ENCODE measurements at places on chromosomes 3 and 15. TPM values are rescaled to one million over a fixed set of nuclear protein-coding genes. Genes with fewer than 3 reads are reported as not detected.

Gene PHLDB2
- 28.0 TPM for total RNA-seq

Gene ATP8B4
- 1.1 TPM for total RNA-seq

Gene PROK2
- total RNA-seq: 1.5 TPM

Gene CHRFAM7A
- total RNA-seq: not detected

Gene SPESP1
- not detected for total RNA-seq

- H3K4me1 ChIP-seq: no peaks in the 10 kb centered on the region
- DNase-seq: no peak
- no peak overlapping the region for H3K27ac ChIP-seq
- no peak overlapping the region for H3K4me3 ChIP-seq
- no peaks in the 10 kb centered on the region for H3K36me3 ChIP-seq
- no peaks in the 10 kb centered on the region for H3K27me3 ChIP-seq
These were observed 232.2 kb upstream of the ROBO1 start for GRCh38 chr3:80000022-80000421.

DNA sequence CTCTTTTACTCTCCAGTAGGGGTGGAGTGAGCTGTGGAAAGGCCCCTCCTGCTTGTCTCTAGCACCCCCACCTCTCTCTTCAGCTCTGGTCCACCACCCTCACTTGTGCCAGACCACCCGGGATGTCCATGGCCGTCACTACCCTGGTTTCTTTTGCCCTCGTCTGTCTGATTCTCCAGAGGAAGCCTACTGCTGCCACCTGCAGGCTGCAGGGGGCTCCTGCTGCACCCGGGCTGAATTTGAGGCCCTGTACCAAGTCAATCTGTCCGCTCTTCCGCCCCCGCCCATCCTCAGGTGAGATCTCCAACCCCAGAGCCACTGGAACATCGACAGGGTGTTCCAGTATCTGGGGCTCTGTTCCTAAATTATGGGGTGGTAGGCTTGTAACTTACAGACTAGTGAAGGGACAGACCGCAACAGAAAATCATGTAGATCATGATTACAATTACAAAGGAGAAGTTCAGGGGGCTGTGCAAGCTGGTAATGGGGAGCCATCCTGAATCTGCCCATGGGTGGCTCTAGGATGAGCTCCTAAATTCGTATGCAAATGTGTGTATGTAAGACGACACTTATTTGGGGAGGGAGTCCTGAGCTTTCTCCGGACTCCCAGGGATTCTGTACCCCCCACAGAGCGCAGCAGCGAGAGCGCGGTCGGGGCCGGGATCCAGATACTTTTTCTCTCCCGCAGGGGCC is 683 bp upstream of the UNC45A start:
- peak overlapping the region; percentile 96 for H3K4me3 ChIP-seq
- H3K27ac ChIP-seq: peak overlapping the region; percentile 93
- DNase-seq: peak; percentile 74
- no peaks in the 10 kb centered on the region for H3K36me3 ChIP-seq
- H3K4me1 ChIP-seq: peaks cover 34% of the 10 kb centered on the region

DNA sequence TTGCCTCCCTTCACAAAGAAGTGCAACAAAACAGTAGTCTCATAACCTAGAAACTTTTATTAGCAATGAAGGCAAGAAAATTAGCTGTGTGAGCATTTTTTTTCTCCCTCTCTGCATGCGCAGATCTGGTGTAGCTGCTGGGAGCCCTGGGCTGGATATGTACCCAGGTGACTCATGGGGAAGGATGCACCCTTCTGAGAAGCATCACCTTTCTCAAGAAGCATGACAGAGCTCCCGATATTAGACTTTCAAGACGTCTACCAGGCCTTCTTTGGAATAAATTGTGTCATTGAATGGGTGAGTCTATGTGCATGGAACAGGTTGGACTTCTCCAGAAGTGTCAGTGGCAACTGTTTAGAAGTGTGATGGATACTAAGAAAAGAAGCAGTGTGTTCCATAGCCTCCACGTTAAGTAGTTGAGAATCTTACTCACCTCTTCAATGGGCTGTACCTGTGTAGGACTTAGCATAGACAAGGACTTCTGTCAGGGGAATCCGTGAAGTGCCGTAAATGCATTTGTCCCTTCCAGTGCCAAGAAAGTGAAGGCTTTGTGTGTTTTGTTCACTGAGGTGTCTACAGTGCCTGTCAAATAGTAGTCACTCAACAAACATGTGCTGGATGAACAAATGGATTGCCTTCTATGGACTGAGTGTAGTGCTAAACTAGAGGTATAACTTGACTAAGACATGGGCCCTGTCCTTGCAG is 47.7 kb upstream of the RASGRP1 start:
- no peaks in the 10 kb centered on the region for H3K36me3 ChIP-seq
- no peak for DNase-seq
- no peaks in the 10 kb centered on the region for H3K27me3 ChIP-seq
- peaks cover 35% of the 10 kb centered on the region for H3K4me1 ChIP-seq
- peak overlapping the region; percentile 91 for H3K27ac ChIP-seq

DNA sequence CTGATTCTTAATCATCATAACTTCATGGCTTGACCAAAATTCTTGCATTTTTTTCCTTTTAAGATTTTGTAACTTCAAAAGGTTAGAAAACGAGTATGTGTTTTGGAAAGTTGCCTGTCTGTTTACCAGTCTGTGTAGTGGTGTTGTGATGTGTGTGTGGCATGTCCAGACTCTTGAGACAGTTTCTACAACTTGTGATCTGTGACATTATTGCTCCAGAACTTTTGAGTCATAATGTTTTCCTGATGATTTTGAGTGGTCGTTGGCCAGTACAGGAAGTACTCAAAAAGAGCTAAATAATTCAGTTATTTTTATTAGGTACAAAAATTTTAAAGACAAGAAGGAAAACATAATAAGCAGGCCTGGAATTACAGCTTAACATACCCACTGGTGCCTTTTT is 229.0 kb upstream of the C2CD4B start:
- H3K4me1 ChIP-seq: peaks cover 14% of the 10 kb centered on the region
- peaks cover 15% of the 10 kb centered on the region for H3K27me3 ChIP-seq
- H3K27ac ChIP-seq: no peak overlapping the region
- no peak for DNase-seq

DNA sequence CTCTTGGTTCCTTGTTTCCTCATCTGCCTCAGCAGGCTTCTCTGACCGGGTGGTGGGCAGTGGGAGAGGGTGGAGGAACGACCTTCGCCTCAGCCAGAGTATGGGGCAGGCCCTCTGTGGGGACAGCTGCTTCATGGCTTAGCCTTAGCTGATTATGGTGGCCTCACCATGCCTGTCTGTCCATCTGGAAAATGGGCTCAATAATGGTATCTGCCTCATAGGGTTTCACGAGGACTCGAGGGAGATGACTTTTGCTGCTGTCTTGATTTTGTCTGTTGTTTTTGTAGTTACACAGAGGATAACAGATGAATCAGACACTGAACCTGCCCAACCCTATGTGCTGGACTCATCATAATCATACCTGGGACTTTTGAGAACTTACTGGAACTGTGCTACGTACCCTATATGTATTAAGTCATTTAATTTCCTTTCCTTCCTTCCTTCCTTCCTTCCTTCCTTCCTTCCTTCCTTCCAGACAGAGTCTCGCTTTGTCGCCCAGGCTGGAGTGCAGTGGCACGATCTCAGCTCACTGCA is 46.5 kb downstream of the CDC25A start:
- no peak overlapping the region for H3K4me3 ChIP-seq
- DNase-seq: no peak
- peaks cover 2% of the 10 kb centered on the region for H3K36me3 ChIP-seq
- H3K27me3 ChIP-seq: no peaks in the 10 kb centered on the region
- peaks cover 4% of the 10 kb centered on the region for H3K4me1 ChIP-seq
- no peak overlapping the region for H3K27ac ChIP-seq

DNA sequence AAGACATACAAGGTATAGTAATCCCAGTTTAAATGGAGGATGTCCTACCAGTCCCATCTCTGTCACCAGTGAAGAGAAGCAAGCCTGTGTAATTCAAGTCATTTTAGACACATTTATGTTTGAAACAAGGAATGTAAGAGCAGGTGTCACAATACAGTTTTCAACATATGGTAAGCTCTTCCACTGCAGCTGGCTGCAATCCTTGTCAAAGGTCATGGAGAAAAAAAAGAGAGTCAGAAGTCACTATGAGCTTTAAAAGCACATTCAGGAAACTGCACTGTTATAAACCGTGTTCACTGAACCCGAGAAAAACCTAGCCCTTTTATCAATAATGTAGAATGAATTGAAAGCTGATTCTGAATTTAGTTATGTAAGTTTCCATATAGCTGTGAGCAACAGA is 206.4 kb downstream of the NAALADL2 start:
- no peak for DNase-seq
- H3K4me1 ChIP-seq: no peaks in the 10 kb centered on the region
- H3K4me3 ChIP-seq: no peak overlapping the region
- no peaks in the 10 kb centered on the region for H3K27me3 ChIP-seq
- H3K27ac ChIP-seq: no peak overlapping the region

- peak overlapping the region; percentile 39 for H3K27ac ChIP-seq
- H3K4me1 ChIP-seq: peaks cover 8% of the 10 kb centered on the region
These were observed 7.8 kb upstream of the RFX7 start for GRCh38 chr15:56251315-56252095.

DNA sequence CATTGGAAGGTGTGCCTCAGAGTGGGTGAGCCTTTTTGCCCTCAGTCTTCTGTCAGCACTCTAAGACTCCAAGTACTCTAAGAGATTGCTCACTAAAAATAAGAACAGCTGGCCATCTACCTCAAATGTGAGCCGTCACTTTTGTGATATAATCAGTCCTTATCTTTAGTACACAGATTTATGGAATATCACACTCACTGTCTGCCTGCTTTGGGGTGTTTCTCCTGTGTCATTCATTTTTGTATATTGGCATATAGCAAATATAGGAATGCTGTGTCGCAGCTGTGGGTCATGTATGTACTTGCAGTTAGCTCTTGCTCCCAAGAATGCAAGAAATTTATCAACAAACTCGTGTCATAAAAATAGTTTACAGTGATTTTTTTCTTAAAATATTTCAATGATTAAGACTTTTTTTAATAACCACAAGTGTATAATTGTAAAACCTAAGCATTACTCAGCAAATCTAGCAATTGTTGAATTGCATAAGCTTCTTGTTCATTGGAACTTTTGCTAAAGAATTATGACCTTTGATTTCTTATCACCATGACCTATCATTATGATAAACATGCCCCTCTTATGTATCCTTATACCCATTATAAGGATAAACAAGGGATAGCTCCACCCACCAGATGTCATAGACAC is 18.8 kb downstream of the SETD5 start:
- H3K27me3 ChIP-seq: no peaks in the 10 kb centered on the region
- peak overlapping the region; percentile 85 for H3K27ac ChIP-seq
- DNase-seq: no peak
- peaks cover 38% of the 10 kb centered on the region for H3K4me1 ChIP-seq
- peaks cover 2% of the 10 kb centered on the region for H3K36me3 ChIP-seq
- no peak overlapping the region for H3K4me3 ChIP-seq

GRCh38 chr3:104960579-104960978 is 406.1 kb upstream of the ALCAM start:
- no peaks in the 10 kb centered on the region for H3K27me3 ChIP-seq
- no peak for DNase-seq
- no peaks in the 10 kb centered on the region for H3K36me3 ChIP-seq
- H3K4me1 ChIP-seq: no peaks in the 10 kb centered on the region
- no peak overlapping the region for H3K27ac ChIP-seq

GRCh38 chr15:86629409-86630356 is 550.0 kb downstream of the AGBL1 start:
- H3K4me3 ChIP-seq: no peak overlapping the region
- H3K4me1 ChIP-seq: peaks cover under 1% of the 10 kb centered on the region
- H3K36me3 ChIP-seq: no peaks in the 10 kb centered on the region
- no peaks in the 10 kb centered on the region for H3K27me3 ChIP-seq
- no peak overlapping the region for H3K27ac ChIP-seq

GRCh38 chr3:25381083-25381482 is 47.0 kb upstream of the RARB start:
- no peak overlapping the region for H3K27ac ChIP-seq
- H3K27me3 ChIP-seq: no peaks in the 10 kb centered on the region
- no peaks in the 10 kb centered on the region for H3K36me3 ChIP-seq
- H3K4me1 ChIP-seq: no peaks in the 10 kb centered on the region
- no peak for DNase-seq

DNA sequence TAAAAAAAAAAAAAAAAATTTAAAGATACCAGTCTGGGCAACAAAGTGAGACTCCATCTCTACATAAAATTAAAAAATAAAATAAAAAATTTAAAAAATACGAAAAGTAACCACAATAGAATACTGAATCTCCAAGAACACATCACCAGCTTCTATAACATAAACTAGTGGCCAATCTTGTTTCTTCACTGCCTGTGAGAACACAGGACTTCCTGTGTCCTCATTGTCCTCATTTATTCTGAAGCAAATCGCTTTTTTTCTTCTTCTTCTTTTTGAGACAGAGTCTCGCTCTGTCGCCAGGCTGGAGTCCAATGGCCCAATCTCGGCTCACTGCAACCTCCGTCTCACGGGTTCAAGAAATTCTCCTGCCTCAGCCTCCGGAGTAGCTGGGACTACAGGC is 28.6 kb upstream of the RAB7A start:
- peaks cover 2% of the 10 kb centered on the region for H3K4me1 ChIP-seq
- H3K36me3 ChIP-seq: peaks cover 3% of the 10 kb centered on the region
- no peaks in the 10 kb centered on the region for H3K27me3 ChIP-seq

- peaks cover 4% of the 10 kb centered on the region for H3K36me3 ChIP-seq
- peaks cover 28% of the 10 kb centered on the region for H3K4me1 ChIP-seq
- no peak for DNase-seq
- peak overlapping the region; percentile 95 for H3K27ac ChIP-seq
These were observed 844 bp upstream of the UQCC5 start for GRCh38 chr3:52535411-52536111.

DNA sequence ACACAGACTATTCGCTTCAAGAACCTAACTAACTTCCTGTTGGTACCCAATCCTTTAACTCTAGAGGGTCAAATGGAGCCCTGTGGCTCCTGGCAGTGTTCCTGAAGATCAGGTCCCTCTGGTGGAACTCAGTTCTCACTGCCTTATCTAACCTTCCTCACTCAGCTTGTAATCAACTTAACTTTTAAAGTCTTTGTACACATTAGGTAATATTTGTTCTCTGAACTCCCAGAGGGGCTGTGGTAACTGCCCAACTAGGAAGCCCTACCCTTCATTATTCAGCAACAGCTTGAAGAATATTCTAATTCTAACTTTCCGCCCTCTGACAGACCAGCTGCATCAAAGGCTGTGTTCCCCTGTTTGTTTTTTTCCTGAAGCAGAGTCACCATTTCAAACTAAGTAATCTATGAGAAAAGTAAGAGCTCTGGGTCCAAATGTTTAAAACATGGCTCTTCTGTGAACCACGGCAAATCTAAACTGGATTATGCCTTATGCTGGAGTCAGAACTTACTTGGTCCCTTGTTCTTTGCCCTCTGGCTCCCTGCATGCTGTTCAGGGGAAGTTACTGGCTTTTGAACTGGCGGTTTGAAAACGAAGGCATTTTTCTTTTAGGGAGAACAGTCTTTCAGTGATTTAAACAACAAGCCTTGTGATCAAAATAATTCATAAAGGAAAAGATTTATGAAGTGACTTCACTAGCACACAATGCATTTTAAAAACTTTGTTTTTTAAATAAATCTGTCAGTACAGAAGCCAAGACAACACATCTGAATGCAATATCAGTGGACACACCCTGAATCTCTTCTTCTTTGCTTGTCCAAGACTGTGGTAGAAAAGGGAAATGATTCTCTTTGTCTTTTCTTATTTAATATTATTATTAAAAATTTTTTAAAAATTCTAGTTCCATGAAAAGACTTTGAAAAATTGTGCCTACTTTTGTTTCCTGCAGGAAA is 365.6 kb downstream of the TIGIT start:
- DNase-seq: no peak
- H3K4me3 ChIP-seq: no peak overlapping the region
- H3K36me3 ChIP-seq: peaks cover 4% of the 10 kb centered on the region

Data from T-helper 17 cell (primary cell).